Stimulated activated CD4-positive, alpha-beta T cell treated with anti-CD3 and anti-CD28 coated beads, Interleukin-1b, Interleukin-23, amount 100 ng/mL, for 24 hours (primary cell): ENCODE measurements at places on chromosomes 3 and 15.

- DNase-seq: no peak
Observed at GRCh38 chr3:161745741-161746140, 249.1 kb downstream of the OTOL1 start.

DNA sequence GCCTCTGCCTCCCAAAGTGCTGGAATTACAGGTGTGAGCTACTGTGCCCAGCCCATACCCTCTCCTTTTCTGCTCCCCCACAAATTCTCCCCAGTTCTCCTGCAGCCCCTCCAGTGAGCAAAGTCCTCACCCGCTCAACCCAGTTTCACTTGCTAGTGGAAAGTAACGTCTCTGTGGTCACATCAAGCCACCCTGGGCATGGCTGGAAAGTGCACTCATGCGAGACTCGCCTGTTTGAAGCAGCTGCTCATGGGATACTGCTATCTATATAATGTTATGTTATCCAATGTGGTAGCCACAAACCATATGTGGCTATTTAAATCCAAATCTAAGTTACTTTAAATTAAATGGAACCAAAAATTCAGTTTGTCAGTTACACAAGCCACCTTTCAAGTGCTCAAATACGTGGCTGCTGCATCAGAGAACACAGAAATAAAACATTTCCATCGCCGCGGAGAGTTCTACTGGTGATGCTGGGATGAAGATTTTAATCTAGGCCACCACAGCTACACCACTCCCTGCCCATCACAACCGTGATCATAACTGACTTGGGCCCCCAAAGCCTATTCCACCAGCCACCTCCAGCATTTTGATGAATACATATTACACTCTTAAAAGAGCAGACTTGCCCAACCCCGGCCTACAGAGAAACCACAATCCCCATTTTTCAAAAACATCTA lies 119.4 kb downstream of the LIPC start:
- no peak for DNase-seq

DNA sequence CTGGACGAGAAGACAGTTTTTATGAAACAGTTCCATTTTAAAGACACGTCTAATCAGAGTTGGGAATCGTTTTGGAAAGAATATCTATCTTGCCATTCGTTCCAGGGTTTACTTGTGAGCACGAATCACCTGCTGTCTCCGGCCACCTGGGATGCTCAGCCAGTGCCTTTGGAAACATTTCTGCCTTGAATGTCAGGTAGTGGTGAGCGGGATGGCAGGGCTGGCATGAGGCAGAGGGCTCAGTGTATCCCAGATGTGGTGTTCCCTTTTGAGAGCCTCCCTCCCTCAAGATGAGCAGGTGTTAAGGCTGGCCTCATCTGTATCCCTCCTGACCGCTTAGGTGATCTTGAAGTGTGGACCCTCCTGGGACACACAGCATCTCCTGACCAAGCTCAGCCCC lies 47.9 kb upstream of the PLXNA1 start:
- DNase-seq: no peak

GRCh38 chr3:105449414-105449813 lies 82.7 kb downstream of the ALCAM start:
- no peak for DNase-seq

DNA sequence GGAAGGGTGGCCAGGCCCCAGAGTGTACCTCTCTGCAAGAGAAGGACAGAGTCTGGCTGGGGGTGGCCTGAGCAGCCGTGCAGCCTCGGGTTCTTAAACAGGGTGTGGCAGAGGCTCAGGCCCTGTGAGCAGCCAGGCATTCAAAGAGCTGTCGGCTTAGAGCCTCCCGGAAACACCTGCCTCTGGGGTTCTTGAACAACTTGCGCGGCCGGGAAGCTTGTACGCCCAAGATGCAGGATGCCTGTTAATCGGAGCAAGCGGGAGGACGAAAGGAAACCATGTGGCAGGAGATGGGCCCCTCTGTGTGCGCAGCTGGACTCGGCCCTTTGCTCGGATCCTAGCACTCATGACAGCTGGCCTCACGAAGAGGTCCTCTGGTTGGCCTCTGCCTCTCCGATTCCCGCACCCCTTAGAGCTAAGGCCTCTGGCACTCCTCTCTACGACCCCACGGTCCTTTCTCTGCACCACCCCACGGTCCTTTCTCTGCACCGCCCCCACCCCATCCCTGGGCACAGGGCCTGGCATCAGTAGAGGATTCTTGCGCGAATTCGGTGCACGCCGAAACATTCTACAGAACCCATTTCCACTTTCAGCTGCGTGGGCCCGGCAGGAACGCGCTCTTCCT lies 23.9 kb upstream of the TXNRD3 start:
- DNase-seq: no peak

DNA sequence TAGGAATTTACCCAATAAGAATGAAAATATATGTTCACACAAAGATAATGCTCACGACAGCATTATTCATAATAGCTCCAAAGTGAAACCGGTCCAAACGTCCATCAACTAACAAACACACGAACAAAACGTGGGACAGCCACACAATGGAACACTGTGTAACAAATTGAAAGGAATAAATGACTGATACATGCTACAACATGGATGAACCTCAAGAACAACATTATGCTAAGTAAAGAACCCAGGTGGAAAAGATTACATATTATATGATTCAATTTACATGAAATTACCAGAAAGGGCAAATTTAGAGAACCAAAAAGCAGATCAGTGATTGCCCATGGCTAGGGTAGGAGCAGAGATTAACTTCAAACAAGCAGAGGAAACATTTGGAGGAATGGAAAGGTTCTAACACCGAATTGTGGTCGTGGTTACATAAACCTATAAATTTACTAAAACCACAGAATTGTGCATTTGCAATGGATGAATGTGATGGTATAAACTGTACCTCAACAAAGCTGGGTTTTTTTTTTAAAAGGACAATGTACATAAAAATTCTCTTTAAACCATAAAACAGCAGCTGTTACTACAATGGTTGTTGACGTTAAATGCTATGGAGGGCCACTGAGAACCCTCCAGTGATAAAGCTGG lies 76.3 kb downstream of the XXYLT1 start:
- DNase-seq: no peak

DNA sequence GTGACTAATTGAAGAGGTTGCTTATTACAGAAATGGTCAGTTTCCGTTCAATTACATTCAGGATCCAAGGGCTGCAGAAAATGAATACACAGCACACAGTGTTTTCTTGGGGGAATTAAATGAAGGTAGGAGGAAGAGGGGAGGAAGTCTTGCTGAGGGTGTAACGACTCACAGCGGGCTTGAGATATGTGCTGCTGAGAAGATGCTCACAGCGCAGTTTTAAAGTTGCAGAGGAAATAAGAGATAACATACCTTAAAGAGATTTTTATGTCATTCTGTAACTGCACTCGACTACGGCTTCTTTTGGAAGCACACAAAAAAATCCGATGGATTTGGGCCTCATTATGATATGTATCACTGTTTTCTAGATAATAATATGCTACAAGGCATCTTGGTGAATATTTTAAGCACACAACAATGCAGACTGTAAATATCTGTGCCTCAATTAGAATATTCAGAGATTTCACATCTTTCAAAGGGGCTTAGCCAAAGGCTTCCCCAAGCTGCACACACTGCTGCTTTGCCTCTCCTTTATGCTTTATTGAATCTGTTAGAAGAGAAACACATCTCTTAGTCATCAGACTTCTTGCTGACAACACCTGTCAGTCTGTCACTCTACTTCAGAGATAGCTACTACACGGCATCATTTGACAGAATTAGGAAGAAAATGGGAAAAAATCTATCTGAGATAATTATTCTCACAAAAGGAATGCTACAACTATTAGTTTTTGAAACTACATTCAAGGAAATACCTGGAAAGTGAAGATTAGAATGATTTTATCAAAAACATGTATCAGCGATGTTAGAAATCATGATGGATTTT lies 773.2 kb downstream of the OTOL1 start:
- DNase-seq: no peak

- no peak for DNase-seq
Observed at GRCh38 chr15:88498996-88499395, 31.5 kb downstream of the MRPS11 start.

GRCh38 chr15:48283396-48284145 lies 47.7 kb upstream of the DUT start:
- no peak for DNase-seq

DNA sequence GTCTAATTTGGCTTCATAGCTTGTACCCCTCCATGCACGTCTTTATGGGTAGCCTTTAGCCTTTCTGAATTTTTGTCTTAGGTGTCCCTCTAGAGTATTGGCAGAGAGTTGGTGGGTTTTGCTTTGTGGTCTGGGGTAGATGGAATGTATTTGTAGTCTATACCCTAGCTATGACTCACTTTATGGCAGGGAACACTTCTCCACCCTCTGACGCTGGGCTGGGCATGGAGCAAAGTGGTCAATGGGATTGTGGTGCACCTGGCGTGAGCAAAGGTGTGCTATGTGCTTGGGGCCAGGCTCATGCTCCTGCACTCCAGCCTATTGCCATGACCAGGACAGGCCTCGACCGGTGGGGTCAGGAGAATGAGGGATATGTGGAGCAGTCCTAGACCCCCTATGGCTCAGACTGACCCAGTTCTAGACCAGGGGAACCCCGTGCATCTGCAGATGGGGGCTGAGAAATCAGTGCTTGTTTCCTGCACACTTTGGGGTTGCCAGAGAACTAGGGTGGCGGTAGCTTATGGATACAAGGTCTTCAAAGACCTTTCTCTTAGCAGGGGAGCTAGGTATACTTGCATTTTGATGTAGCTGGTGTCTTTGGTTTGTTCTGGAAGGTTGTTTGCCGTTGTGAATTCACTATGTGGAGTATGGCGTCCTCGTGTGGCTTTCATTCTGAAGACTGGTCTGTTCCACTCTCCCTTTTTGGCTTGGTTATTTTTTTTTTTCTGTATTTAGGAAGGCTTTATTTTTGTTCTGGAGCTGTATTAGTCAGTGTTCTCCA lies 49.4 kb upstream of the RPL32 start:
- DNase-seq: no peak

DNA sequence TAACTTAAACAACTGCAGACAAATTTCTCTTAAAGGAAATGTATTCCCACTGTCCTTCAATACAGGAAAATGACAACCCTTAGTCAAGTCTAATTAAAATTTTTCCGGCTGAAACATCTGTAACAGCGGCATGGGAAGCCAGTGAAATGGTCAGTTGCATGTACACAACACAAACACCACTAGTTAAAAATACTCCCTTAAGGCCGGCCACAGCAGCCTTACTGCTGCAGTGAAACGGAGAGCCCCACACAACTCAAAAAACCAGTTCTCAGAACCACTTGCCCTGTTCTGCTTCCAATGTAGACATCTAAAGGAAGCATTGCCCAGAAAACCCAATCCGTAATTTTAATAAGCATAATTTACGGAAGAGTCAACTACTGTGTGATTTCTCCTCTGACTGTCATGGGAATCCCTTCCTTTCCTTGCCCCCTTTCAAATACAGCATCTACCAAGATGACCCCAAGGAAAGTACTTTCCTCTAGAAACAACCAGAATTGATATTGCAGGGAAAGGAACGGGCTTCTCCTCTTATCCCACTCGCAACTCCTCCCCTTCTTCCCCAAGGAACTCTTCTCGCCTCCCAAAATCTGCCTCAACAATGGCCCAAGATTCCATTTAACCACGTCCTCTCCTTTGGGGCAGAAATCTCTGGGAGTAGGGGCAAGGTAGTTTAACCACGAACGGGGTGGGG lies 1.6 kb downstream of the FBN1 start:
- no peak for DNase-seq

GRCh38 chr3:106825962-106826605 lies 551.2 kb upstream of the CCDC54 start:
- no peak for DNase-seq

DNA sequence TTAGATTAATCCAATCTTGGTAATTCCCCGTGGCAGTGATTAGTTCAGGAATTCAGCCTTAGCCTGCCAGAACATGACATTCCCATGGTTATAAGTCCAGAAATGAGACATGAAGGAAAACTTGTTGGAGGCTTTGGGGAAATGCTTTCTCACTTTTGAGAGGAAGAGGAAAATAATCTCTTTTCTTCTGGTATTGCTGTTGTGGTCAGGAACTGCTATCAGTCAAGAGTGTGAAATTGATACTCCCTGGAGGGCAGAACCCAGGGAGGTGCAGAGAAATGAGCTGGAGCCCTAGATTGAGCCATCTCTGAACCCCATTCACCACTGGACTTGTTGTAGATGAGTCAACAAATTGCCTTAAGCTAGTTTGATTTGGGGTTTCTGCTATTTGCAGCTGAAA lies 38.6 kb upstream of the APH1B start:
- no peak for DNase-seq

DNA sequence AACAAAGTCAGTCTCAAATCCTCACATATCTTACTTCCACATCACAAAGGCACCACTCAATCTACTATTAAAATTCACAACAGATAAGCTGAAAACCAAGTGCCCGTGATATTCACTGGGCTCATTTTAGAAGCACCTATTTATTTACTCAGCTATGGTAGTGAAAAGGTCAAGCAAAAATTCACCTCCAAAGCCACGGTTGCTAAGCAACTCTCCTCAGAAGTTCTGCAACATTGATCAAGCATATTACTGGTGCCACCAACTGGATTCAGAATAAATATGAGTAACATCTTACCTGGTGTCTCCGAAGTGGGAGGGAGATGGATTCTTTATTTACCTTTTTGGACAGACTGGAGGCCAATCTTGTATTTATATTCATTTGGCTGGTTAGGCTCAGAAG lies 714.8 kb downstream of the FHIT start:
- DNase-seq: no peak

- no peak for DNase-seq
Observed at GRCh38 chr3:152209060-152209459, 59.7 kb upstream of the MBNL1 start.
